ENCODE measurements at places on chromosomes 7 and 10.
A peak's percentile ranks its signal among the peaks of the same experiment; 100 is the strongest.

- no peak for DNase-seq
Measured at GRCh38 chr7:138926241-138926612, 55.0 kb downstream of the KIAA1549 start.

DNA sequence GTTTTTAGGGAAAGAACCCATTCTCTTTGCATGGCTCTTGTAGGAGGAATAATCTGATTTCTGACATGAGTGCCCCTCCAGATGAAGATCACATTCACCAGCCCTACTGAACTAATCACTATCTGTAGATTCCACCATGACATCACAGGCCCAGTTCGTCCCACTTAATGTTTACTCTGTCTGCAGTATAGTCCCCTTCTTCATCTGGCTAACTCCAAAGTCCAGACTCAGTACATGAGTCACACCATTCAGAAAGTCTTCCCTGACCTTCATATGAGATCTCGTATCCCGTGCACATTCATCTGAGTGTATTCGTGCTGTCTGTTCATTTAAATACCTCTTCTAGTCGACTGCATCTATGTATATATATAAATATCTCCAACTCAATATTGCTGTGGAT lies 366.5 kb upstream of the AKR1E2 start:
- no peak for DNase-seq

- no peak for DNase-seq
Measured at GRCh38 chr7:45176886-45177731, 19.5 kb downstream of the RAMP3 start.

GRCh38 chr10:35643151-35644049 lies 1.3 kb upstream of the FZD8 start:
- peak; percentile 27 for DNase-seq

GRCh38 chr10:28624351-28624750 lies 53.0 kb upstream of the BAMBI start:
- DNase-seq = no peak

DNA sequence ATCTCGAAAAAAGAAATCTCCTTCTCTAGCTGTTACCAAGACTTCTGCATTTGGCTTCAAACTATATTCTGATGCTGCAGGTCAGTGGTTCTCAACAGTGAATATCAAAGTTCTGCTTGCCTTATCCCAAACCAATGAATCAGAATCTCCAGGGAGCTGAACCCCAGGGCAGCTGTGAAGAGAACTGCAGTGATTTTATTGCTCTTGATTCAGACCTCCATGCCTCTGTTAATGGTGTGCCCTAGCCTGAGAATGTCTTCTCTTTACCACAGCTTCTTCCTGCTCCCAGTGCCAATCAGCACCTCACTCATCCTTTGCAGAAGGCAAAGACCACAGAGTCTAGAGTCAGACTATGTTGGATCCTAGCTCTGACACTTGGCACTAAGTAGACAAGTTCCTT lies 46.2 kb upstream of the MRLN start:
- DNase-seq = no peak

GRCh38 chr7:41809116-41809515 lies 106.2 kb upstream of the INHBA start:
- DNase-seq = no peak

- no peak for DNase-seq
Measured at GRCh38 chr7:22087861-22088260, 142.2 kb upstream of the CDCA7L start.

DNA sequence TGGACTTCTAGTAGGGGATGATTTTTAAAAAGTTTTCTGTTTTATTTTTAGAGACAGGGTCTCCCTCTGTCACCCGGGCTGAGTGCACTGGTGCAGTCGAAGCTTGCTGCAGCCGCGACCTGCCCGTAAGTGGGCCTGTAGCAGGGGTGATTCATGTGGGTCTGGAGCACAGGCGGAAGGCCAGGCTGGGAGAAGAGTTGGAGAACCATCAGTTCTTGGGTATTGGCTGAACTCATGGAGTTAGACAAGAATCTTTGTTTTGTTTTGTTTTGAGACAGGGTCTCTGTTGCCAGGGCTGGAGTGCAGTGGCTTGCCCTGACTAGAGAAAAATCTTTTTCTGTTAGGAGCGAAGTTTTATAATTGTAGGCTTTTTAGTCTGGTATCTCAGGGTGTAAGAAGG lies 5.7 kb downstream of the SRRT start:
- no peak for DNase-seq

- DNase-seq = no peak
Measured at GRCh38 chr10:30420766-30421165, 13.2 kb upstream of the MAP3K8 start.
